ENCODE measurements at places on chromosomes 1 and 21.

GRCh38 chr1:153393926-153394325 lies 3.1 kb upstream of the S100A8 start:
- no peak for DNase-seq

GRCh38 chr21:33554982-33555344 lies 12.1 kb downstream of the SON start:
- DNase-seq = no peak

DNA sequence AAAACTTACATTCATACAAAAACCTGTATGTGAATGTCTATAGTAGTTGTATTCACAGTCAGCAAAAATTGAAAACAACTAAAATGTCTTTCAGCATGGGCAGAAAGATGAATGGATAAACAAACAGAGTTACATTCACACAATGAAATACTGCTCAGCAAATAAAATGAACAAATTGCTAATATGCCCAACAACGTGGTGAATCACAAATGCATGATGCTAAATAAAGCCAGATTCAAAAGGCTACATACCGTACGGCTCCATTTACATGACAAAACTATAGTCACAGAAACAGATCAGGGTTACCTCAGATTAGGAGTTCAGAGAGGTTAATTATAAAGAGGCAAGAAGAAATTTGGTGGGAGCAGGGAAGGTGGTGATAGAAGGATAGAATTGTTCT lies 100.7 kb upstream of the KCTD3 start:
- DNase-seq = no peak

DNA sequence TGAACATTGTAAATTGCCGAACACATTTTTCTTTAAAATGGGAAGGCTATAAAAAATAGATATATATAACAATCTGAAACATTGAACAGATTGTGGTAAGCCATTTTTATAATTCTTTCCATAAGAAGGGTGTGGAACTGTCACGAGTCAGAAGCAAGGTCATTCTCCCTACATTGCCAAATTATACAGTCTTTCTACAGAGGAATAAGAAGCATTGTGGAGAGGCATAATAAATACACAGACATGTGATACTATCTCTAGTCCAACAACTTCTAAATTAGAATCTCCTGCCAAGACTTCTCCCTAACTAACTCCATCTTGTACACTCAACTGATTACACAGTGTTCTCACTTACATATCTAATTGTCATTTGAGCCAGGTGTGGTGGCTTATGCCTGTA lies 227.9 kb downstream of the CENPF start:
- DNase-seq = no peak

DNA sequence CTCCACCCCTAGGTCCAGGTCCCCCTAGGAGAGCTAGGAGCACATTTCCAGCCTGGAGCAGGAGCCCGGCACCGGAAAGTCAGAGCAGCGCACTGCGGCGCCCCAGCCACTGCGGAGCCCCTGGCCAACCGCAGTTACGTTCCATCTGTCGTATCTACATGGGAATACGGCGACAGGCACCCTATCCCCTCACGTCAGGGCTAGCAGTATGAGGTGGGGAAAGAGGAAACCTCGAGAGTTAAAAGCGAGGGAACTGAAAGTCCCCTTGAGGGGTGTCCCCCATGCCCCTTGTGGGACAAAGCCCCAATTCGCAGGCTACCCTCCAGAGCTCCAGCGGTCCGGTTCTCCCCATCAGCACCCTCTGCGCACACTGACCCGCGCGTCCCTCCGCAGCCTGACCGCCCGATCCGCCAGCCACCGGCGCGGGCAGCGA lies 995 bp downstream of the COLGALT2 start:
- DNase-seq = peak; percentile 47

GRCh38 chr1:19468397-19468956 lies 16.9 kb downstream of the CAPZB start:
- no peak for DNase-seq

DNA sequence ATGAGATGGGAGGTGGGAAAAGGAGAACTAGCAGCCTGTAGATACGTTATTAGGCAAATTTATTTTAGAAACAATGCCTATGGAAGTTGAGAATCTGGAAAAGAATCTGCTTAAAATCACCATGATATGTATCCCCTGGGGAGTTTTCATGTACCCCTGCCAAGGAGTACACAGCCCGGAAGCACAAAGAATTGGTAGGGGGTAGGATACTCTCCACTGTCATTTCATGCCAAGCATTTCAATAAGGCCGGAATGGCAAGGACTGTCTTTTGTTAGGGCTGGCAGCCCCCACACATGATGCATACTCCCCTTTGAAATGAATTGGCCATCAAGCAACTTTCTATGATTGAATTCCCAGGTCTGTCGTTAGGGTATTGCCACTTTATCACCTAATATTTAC lies 111.5 kb upstream of the APP start:
- DNase-seq = no peak

Measured in GM13976 (cell line).